ENCODE measurements at places on chromosomes 11 and 22.

DNA sequence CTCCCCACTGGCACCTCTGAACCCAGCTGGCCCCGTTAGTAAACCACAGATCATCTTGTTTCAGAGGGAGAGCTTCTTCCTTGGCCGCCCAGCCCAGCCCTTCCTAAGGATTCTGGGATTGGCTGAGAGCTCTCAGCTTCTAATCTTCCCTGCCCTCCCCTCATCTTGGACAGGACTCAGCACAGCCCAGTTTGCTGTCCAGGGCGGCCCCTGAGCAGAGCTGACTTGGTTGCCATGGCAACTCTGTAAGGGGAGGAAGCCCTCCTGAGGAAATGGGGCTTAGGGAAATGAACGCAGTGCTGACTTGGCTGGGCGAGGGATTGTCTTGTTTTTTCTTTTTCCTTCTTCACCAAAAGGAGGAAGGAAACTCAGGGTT, 4.6 kb downstream of the APOL4 start:
- no peak for DNase-seq

DNA sequence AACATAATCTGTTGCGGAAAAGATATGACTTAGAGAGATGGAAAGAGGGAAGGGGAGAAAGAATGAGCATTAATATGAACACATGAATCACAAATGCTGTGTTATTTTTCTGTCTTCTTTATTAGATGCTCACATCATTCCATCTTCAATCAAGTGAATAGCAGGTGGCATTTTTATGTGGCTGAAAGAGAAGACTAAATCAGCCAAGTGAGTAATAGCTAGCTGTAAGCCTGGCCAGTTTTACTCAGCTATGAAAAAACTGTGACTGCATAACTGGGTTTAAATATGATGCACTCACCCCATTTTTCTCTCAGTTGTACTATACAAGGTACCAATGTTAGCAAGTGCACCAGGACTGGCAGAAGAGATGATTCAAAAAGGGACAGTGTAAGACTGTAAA, 571.1 kb downstream of the JRKL start:
- DNase-seq, result no peak

DNA sequence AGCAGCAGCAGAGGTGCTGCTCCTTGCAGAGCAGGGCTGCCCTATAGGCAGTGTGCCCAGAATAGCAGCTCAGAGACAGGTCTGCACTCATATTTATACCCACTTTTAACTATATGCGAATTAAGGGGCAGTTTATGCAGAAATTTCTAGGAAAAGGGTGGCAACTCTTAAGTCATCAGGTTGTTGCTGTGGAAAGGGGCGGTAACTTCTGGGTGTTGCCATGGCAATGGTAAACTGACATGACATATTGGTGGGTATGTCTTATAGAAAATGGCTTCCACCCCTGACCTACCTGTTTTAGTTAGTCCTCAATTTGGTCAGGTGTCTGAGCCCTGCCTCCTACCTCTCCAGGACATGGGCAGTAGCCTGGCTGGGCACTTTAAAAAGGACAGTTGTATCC, 122.3 kb downstream of the ATXN10 start:
- no peak for DNase-seq

- no peak for DNase-seq
These were observed 127.7 kb downstream of the ATXN10 start for GRCh38 chr22:45799291-45799690.

- DNase-seq, result no peak
These were observed 7.3 kb downstream of the PARVB start for GRCh38 chr22:44031158-44031952.

GRCh38 chr11:44785856-44786607, 59.3 kb downstream of the TSPAN18 start:
- no peak for DNase-seq

DNA sequence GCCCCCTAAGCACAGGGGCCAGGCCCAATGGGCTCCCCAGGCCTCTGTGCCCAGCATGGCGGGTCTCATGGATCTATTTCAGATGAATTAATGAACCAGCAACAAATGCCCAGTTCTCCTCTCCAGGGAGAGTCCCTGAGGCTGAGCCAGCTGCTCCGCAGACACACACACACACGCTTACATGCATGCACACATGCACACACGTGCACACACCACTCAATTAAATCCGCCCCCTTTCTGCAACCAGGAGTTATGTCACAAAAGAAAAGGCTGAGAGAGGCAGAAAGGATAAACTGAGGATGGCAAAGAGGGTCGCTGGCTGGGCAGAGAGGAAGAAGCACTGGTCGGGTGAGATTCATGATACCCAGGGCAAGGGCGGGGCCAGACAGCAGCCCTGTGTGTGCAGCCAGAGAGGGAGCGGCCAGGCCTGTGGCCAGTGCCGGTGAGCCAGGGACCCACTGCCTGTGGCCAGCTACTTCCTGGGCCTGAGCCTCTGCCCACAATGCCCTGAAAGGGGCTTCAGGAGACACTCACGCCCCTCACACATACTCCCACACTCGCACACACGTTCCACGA, 19.8 kb downstream of the IL2RB start:
- DNase-seq, result no peak

All from NCI-H226 (cell line).